ENCODE measurements at places on chromosomes 6 and 20.

DNA sequence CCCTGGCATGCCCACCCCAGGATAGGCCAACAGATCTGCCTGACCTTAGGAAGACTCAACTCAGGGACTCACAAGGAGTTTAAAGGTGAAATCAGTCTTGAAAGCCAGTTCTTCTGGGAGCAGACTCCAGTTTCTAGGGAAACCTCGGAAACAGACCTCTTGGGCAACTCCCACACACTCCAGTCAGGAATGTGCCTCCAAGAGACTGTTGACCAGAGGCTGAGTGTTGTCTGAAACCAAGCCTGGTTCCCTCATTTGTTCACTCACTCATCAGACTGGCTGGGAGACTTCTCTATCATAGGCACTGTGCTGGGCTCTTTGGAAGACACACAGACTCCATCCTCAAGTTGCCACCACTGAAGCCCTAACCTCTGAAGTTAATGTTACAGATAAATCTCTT, 1.8 kb downstream of the TREM1 start:
- DNase-seq, result no peak

- DNase-seq, result no peak
These were observed 49.5 kb downstream of the YTHDF1 start for GRCh38 chr20:63166193-63167020.

DNA sequence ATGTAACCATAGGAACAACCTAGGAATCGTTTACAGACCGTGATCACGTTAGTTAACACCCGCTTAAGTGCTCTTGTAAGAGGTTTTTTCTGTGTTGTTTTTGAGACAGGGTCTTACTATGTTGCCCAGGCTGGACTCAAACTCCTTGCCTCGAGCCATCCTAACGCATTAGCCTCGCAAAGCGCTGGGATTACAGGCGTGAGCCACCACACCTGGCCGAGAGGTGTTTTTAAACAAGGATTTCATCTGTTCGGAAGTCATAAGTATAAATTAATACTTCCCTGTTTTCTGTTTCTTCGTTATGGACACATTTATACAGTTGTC, 727 bp downstream of the MRS2 start:
- no peak for DNase-seq

DNA sequence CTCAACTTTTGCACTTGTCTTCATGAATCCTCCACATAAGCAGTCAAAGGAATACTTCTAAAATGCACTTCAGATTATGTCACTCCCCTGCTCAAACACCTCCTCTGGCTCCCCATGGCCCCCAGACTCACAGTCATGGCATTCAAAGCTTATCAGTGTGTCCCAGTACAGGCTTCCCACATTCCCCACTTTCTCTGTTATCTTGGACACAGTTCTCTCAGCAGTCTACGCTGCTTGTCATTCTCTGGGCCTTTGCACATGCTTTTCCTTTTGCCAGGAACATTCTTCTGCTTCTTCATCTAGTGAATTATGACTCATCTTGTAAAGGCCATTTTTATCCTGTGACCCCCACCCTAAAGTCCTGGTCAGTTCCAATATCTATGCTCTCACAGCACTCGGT, 31.8 kb downstream of the SLC13A3 start:
- no peak for DNase-seq

- no peak for DNase-seq
These were observed 41.3 kb upstream of the NAA20 start for GRCh38 chr20:19975901-19976300.

DNA sequence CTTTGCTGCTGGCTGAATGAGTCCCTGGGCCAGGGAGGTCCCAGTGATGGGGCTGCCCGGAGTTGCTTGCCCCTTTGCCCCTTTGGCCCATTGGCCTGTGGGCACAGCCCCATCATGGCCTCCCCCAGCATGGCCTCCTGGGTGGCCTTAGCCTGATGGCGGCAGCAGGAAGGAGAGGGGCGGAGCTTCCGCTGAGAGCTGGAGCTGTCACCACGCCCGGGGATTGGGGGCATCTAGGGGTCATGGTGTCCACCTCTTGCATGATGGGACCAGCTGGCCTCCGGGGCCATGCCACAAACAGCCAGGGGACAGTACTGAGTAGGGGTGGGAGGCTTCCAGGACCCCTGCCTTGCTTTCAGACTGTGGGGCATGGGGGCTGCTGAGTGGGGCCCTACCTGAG, 31.5 kb upstream of the GATA5 start:
- no peak for DNase-seq

DNA sequence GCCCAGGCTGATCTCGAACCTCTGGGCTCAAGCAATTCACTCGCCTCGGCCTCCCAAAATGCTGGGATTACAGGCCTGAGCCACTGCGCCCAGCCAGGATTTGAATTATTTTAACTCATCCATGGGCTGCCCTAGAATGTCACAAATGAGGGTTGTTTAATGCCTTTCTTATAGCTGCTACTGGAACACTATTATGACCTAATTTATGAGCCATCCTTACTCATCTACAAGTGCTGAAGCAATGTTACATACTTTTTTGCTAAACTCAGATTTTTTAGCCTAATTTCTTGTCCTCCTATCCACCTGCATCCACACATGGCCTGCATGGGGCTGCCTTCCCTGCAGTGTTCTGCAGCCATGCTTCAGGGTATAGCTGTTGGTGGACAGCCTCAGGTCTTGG, 59.9 kb downstream of the RTN4IP1 start:
- no peak for DNase-seq

DNA sequence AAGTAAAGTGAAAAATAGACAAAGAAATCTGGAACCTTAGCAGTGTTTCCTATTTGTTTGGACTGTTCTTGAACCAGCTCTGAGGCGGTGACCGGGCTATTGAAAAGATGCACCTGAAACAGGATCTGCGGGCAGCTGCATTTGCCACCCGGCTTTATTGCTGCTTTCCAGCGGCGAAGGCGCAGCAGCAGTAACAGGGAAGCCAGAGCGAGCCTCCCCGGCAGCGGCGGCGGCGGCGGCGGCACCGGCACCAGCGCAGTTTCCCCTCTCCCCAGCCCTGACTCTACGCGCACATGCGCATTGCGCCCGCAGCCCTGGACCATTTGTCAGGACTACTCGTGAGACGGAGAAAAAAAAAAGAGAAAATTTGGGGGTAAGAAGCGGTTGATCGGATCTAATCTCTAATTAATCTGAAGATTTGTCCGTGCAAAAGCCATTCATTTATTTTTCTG, at the start of gene L3MBTL3:
L3MBTL3 (plus strand) TSS at position 290 of the 452 bp plus-strand sequence. CDS start 24,119 bp downstream, outside the sequence.
- peak; percentile 68 for DNase-seq

- no peak for DNase-seq
These were observed 56.8 kb downstream of the ZHX3 start for GRCh38 chr20:41260734-41261220.

DNA sequence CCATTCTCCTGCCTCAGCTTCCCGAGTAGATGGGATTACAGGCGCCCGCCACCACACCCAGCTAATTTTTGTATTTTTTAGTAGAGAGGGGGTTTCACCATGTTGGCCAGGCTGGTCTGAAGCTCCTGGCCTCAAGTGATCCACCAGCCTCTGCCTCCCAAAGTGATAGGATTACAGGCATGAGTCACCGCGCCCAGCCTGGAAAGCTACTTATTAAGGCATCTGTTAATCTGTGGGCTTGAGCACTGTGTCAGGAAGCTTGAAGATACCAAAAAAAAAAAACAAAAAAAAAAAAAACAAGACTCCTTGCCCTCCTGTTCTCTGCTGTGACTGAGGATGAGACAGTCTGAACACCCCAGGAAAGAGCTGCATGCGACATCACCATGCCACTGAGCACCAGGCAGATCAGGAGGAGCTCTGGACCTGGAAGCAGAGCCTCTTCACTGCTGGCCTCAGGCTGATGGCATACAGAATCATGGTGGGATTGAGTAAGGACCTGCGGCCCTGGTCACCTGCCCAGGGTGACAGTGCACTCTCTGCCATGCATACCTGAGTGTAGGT, 166.5 kb upstream of the SNX9 start:
- DNase-seq, result no peak

GRCh38 chr6:127946388-127946787, 45.5 kb upstream of the THEMIS start:
- DNase-seq, result no peak

DNA sequence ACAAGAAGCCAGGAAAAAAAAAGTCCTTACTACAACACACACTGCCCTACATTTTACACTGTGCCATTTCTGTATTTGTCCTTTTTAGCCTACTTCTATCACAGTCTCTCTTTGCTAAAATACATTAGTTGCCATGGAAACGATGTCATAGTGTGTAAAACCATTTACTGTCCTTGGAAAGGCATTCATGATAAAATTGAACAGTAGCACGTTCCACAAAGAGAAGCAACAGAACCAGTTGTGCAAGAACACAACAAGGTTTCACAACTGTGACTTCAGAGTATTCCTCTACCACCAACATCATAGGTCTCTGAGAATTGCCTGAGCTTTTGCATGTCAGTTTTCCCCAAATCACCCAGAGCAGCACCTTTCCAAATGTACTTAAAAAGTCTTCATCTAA, 20.5 kb downstream of the FYN start:
- DNase-seq, result peak; percentile 66

DNA sequence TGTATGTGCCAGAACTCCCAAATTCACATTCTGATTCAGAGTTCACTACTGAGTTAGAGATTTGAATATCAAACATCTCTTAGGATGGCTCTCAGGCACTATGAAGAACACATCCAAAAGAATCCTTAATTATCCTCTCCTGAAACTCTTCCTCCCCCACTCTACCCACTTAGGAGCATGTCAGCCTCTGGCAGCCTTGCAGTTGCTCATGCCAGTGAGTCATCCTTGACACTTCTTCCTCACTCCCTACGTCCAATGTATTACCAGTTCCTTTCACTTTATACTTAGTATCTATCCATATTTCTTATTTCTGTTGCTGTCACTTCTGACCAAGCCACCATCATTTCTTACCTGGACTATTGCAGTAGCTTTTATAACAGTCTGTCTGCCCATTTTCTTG, 192.0 kb upstream of the IMPG1 start:
- DNase-seq, result no peak

GRCh38 chr6:2961506-2961905, 9.9 kb downstream of the SERPINB6 start:
- no peak for DNase-seq

DNA sequence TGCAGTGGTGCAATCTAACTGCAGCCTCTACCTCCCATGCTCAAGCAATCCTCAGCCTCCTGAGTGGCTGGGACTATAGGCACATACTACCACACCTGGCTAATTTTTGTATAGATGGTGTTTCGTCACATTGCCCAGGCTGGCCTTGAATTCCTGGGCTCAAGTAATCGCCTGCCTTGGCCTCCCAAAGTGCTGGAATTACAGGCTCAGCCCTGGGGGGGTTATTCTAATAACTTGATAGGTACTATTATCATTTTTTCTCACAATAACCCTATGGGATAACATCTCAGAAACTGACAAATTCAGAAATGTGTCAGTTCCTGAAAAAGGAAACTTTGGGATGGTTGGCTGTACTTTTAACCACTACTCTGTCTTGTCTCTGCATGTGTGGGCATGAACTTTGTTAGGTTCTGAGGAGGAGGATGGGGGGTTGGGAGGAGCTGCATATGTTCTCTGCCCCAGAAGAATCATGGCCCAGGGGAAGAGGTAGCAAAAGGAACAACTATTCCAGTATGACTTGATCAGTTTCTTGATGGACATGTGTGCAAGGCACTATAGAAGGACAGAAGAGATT, 169.9 kb downstream of the CARMIL1 start:
- no peak for DNase-seq

DNA sequence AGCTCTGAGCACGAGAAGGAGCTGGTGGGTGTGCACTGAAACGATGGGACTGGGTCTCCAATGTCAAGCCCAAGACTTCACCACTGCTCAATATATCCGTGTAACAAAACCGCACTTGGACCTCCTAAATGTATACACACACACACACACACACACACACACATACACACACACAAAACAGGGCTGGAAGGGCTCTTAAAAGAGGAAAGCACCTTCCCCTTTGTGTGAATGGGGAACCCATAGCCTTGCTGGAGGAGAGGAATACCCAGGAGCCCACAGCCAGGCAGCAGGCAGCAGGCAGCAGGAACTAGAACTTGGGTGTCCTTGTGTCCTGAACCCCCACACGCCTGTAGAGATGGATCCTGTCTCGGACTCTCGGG, 29.8 kb downstream of the TGM2 start:
- no peak for DNase-seq

DNA sequence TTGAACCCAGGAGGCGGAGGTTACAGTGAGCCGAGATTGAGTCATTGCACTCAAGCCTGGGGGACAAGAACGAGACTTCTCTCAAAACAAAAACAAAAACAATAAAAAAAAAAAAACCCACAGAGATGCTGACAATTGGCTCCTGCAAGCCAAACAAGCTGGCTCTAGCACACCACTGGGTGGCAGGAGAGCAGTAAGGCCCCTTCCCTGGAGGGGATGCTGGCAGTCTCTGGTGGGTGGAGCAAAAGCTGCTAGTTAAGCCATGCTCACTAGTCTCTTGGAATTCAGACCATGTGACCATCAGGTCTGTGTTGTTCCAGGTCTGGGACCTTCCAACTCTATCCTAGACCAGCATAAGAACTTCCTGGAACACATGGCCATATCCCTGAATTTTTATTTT, 18.9 kb upstream of the DSN1 start:
- DNase-seq, result peak; percentile 22

GRCh38 chr20:40679184-40679583, 9.9 kb downstream of the MAFB start:
- no peak for DNase-seq

DNA sequence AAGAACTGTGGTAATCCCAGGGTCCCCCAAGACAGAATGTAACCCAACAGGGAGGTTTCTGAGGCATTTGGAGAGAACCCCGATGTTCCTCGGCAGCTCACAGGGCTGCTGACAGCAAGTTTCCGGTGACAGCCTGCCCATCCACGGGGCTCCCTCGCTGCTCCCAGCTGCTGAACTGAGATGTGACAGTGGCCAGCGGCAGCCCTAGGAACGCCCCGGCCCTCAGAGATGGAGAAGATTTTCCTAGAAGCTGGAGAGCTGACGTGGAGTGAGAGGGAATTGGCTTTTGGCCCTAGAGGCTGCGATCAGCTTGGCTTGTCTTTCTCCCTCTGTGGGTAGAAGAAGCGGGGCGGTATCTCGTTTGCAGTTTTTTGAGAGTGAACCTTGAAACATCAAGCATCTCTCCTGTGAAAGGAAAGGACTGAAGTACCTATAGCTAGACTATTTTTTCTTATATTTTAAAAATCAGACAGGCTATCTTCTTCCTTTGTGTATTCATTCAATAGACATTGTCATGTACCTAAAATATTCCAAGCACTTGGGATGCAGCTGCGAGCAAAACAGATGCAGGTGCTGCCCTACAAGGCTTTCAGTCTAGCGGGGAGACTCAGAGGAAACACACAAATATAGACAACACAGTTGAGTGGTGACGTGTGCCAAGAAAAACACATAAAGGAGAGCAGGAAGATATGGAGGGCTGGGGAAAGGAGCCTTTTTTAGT, 28.4 kb upstream of the NFATC2 start:
- no peak for DNase-seq
